ENCODE measurements at places on chromosomes 16 and 17.

DNA sequence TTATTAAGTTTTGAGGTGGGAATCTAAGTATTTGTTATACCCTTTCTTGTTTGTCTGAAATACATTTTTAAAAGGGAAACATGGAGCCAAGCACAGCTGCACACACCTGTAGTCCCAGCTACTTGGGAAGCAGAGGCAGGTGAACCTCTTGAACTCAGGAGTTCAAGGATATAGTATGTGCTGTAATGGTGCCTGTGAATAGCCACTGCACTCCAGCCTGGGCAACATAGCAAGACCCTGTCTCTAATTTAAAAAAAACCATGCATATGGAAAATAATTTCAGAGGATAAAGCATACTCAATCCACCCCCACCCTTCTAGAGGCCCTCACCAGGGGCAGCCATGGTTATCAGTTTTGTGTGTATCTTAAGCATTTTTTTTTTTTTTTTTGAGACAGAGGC, 3.4 kb upstream of the DDX19B start:
- DNase-seq: no peak

DNA sequence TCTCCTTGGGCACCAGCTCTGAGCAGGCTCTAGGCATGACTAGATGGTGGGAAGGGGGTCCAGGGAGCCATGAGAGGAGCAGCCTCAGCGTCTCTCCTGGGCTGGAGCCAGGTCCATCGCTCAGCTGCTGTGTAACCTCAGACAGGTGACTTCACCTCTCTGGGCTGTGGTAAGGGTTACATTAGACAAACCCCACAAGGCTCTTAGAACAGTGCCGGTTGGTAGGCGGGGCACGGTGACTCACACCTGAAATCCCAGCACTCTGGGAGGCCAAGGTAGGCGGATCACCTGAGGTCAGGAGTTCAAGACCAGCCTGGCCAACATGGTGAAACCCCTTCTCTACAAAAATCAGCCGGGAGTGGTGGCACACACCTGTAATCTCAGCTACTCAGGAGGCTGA, 18.1 kb upstream of the NPTX1 start:
- DNase-seq: no peak

GRCh38 chr16:66429290-66429962, 2.3 kb downstream of the BEAN1 start:
- no peak for DNase-seq

DNA sequence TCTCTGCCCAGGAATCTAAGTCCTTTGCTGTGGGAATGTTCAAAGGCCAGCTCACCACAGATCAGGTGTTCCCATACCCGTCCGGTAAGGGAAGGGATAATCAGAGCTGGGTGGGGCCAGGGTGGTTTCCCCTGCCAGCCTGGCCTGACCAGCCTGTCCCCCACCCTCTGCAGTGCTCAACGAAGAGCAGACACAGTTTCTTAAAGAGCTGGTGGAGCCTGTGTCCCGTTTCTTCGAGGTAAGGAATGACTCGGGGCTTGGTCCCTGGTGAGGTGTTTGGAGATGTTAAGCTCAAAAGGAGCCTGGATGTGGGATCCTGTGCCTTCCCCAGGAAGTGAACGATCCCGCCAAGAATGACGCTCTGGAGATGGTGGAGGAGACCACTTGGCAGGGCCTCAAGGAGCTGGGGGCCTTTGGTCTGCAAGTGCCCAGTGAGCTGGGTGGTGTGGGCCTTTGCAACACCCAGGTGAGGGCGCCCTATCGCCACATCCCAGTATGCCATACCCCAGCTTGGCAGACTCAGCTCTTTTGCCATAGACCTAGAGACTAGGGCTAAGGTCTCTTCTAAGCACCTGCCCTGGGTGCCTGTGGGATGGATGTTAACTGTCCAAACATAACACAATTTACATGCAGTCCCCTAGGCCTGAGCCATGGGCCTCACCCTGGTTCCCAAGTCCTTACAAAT, 997 bp downstream of the ACADVL start:
- DNase-seq: no peak

- no peak for DNase-seq
These were observed 36.8 kb downstream of the C17orf58 start for GRCh38 chr17:67959510-67959909.

DNA sequence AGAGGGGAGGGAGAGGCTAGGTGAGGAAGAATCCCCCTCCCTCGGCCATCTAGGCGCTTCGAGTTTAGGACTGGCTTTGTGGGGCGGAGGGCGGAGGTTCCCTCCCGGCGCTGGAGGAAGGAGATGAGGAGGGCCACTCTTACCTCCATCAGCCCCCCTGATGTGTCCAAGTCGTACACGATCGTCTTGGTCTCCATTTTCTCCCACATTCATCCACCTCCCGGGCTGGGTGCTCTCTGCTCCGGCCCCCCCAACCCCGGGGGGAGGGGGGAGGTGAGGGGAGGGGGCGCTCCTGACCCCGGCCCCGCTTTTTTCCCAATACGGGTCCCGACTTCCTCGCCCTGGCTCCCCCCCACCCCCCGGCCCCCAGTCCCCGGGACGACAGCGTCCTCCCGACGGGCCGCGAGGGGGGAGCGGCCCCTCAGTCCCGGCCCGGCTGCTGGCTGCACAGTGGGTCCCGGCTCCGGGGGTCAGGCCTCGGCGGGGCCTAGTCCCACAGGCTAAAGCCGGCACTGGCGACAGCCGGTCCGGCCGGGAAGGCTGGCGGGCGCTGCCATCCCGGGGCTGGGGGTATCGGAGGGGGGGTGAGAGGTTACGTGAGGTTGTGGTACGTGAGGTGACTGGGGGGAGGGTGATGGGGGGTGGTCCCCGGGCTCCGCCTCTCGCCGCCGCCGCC, 428 bp downstream of the PHF12 start:
- no peak for DNase-seq

- DNase-seq: peak; percentile 30
These were observed 505 bp upstream of the COG1 start for GRCh38 chr17:73192206-73192893.

DNA sequence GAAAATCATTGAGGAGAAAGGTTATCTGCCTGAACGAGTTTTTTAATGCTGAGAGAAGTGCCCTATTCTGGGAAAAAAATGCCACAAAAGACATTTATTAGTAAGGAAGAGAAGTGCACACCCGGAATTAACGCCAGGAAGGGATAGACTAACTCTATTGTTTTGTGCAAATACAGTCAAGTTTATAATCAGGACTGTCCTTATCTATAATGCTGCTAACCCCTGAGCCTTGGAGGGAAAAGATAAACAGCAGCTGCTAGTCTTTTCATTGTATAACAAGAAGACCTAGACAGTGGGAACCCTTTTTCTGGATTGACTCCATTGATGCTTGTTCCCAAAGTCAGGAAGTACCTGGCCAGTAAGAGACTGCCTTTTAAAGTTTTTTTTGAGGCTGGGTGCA, 26.5 kb downstream of the BCAS3 start:
- no peak for DNase-seq

DNA sequence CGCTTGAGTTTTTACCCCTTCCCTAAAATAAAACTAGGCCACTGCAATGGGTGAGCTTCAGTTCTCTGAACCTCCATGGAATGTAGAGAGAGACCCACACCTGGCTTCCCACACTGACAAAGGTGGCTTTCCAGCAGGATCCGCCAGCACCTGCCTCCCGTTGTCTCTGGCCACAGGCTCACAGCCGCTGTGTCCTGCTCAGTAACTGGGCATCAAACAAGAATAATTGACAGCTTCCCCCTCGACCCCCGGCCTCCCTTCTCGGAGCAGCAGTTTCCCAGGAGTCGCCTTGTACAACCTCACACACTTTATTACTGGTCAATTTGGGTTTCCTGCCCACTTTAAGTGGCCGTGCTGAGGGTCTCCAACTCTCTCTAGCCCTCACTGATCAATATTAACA, 586.1 kb upstream of the PSMD7 start:
- DNase-seq: no peak

DNA sequence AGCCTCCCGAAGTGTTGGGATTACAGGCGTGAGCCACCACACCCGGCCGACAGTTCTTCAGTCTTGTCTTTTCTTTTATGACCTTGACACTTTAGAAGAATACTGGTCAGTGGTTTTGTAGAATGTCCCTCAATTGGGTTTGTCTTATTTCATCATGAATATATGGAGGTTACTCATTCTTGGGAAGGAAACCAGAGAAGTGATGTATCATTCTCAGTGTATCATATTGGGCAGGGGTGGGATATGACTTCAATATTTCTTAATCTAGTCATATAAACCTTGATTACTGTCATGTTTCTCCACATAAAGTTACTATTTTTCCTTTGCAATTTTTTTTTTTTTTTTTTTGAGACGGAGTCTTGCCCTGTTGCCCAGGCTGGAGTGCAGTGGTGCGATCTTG, 36.9 kb downstream of the SNTB2 start:
- DNase-seq: no peak

DNA sequence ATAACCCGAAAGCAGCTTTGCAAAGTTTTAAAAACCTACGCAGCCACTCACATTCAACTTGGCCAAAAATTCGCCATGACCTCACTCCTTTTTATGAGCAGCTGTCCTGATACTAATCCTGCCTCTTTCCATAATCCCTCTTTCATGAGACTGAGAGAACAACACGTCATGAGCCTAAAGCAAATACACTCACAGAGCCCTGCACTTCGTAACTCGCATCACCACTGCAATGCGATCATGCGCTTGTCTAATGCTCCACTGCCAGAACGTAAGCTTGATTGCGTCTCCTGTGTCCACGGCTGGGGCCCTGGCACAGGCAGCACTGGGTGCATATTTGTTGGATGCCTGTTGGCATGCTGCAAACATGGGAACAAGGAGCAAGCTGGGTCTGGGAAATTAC, 36.2 kb downstream of the CDRT4 start:
- no peak for DNase-seq

DNA sequence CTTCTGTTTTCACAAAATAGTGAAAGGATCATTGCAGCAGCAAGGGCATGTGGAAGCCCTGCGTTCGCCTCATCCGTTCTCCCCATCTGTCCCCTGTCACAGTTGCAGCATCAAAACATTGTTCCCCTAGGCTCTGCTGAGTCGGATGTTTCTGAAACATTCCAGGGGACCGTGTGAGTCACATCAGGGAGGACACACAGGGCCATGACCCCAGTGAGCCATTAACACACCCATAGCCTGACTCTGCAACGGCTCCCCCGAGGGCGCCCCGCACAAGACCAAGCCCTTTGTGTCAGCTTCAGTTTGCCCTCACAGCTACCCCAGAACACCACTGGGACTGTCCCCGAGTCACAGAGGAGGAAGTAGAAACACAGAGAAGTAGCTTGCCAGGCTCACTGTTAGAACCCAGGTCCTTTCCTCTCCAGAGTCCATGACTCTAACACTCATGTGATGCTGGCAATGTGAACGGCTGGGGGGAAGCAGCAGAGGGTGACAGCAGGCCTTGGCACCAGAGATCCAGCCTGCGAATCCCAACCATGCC, 63.3 kb upstream of the HSBP1 start:
- DNase-seq: no peak

- no peak for DNase-seq
These were observed 30.5 kb downstream of the COPZ2 start for GRCh38 chr17:48006936-48007709.

DNA sequence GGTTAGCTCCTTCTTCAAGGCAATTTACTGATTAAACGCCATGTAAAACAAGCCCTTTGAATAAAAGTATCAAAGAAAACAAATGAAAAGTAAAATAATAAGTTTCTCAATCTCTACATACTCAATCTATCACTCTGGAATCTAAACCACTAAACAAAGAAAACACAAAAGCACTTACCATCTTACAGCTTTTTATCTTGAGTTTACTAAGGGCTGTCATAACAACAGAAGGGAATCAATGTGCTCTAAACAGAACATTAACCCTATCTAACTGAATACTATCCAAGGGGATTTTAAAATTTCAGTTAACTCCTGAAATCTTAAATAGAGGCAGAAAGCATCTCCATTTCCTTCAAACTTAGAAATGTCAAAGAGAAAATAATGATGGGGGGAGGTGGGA, 3.4 kb downstream of the SKA2 start:
- DNase-seq: no peak

GRCh38 chr17:72145962-72146361, 25.1 kb downstream of the SOX9 start:
- no peak for DNase-seq

DNA sequence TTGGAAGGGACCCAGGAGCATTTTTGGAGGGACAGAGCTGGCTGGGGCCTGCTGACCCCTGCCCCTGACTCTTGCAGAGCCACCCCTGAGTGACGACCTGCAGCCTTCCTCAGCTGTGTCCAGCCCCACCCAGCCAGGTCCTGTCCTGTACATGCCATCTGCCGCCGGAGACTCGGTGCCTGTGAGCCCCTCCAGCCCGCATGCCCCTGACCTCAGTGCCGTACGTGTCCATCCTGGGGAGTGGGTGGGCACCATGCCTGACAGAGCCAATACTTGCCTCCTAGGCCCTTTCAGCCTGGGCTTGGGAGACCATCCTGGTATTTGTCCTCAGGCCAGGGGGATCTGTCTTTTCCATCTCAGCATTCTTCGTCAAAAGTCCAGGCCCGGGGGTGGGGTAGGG, 27.5 kb downstream of the UNC13D start:
- no peak for DNase-seq

- no peak for DNase-seq
These were observed 1.6 kb downstream of the LAT start for GRCh38 chr16:28986492-28986891.

DNA sequence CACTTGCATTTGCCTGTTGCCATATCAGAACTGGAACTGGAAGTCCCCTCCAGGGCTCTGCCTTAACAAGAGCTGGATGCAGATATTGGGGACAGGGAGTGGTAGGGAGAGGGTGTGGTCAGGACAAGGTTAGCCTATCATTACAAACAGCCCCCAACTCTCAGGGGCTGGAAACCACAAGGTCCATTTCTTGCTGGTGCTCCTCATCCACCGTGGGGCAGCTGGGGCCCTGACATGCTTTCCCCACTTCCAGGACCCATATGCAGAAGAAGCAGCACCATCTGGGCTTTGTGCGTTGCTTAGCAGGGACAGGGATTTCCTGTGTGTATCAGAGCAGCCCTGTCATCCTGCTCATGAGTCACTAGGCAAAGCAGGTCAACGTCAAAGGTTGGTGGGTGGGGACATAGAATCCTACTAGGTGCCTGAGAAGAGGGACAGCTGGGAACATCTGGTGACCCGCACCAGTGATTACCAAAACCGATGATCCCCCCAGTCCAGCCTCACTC, 26.9 kb downstream of the RGS9 start:
- DNase-seq: no peak

GRCh38 chr16:74169066-74169465, 127.5 kb upstream of the PSMD7 start:
- DNase-seq: no peak

- DNase-seq: no peak
These were observed 13.7 kb downstream of the PPY start for GRCh38 chr17:43928609-43929008.

DNA sequence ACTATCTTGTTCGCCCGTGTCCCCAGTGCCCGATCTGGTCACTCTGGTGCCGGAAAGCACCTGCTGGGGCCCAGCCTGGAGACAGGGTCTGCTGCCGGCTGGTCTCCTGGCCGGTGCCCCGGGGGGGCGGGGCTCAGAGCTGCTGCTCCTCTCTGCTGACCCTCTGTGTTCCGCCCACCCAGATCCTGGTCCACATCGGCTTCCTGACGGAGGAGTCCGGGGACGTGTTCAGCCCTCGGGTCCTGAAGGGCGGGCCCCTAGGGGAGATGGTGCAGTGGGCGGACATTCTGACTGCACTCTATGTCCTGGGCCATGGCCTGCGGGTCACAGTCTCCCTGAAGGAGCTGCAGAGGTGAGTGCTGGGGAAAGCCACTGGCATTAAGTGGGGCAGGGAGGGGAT, 37.6 kb downstream of the MGAT5B start:
- DNase-seq: no peak

- DNase-seq: no peak
These were observed 14.4 kb downstream of the ADAM11 start for GRCh38 chr17:44773140-44773539.

GRCh38 chr17:48113201-48113676, 5.7 kb downstream of the SNX11 start:
- DNase-seq: no peak

All from amniotic stem cell (primary cell).